Epithelial cell of esophagus (primary cell): ENCODE measurements at places on chromosomes 16 and 17.

GRCh38 chr17:76982408-76983074 lies 114.3 kb downstream of the MGAT5B start:
- DNase-seq, result no peak

DNA sequence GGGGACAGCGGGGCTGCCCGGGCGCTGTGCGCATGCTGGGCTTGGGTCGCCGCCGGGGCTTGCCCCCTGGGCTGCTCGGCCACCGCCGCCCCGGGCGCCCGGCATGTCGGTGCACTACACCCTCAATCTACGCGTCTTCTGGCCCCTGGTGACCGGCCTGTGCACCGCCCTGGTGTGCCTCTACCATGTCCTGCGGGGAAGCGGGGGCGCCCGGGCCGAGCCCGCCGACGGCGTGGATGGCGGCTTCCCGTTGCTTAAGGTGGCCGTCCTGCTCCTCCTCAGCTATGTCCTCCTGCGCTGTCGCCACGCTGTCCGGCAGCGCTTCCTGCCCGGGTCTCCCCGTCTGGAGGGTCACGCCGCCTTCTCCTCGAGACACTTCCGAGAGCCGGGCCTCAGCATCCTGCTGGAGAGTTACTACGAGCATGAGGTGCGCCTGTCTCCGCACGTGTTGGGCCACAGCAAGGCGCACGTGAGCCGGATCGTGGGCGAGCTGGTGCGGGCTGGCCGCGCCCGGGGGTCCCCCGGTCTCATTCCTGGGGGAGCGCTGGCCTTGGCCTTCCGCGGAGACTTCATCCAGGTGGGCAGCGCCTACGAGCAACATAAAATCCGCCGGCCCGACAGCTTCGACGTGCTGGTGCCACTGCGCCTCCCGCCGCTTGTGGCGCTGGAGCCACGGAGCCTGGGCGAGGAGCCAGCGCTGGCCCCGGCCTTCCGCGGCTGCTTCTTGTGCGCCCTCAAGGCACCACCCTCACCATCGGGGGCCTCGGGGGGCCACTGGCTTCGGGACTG lies 789 bp downstream of the ITPRIPL2 start:
- DNase-seq, result peak; percentile 44

DNA sequence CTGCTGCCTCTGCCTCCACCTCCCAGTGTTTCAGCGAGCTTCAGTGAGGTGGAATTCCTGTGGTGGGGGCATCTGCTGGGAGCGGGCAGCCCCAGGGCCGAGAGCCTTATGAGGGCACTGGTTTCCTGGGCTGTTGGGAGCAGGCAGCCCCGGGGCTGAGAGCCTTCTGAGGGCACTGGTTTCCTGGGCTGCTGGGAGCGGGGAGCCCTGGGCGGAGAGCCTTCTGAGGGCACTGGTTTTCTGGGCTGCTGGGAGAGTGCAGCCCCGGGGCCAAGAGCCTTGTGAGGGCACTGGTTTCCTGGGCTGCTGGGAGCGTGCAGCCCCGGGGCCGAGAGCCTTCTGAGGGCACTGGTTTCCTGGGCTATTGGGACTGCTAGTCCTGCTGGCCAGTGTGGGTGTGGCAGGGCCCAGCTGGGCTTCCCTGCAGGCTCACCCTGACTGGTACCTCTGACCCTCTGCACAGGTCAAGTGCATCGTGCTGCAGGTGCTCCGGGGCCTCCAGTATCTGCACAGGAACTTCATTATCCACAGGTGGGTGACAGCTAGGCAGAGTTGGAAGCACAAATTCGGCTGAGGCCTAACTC lies 5.6 kb downstream of the CDK10 start:
- DNase-seq, result no peak

GRCh38 chr17:20109076-20109475 lies 99.9 kb downstream of the SPECC1 start:
- no peak for DNase-seq
